Psoas muscle (tissue), 8 donors: ENCODE measurements at places on chromosomes 1 and 21. TPM values are rescaled to one million over a fixed set of nuclear protein-coding genes. Genes with fewer than 3 reads are reported as not detected.

GRCh38 chr1:234398849-234399381, 25.7 kb downstream of the COA6 start:
- no peak for DNase-seq

DNA sequence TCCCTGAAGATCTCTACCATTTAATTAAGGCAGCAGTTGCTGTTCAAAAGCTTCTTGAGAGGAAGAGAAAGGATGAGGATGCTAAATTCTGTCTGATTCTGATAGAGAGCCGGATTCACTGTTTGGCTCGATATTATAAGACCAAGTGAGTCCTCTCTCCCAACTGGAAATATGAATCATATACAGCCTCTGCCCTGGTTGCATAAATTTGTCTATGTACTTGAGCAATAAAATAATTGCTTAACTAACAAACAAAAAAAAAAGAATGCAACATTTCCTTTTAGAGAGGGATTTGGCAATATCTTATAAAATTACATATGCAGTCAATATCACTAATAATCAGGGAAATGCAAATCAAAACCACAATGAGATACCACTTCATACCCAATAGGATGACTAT, 26.8 kb downstream of the ALDH9A1 start:
- no peak for DNase-seq

GRCh38 chr1:89616844-89617627, 15.9 kb upstream of the LRRC8C start:
- DNase-seq, result no peak

GRCh38 chr1:48002142-48002541, 5.0 kb upstream of the TRABD2B start:
- DNase-seq, result no peak

DNA sequence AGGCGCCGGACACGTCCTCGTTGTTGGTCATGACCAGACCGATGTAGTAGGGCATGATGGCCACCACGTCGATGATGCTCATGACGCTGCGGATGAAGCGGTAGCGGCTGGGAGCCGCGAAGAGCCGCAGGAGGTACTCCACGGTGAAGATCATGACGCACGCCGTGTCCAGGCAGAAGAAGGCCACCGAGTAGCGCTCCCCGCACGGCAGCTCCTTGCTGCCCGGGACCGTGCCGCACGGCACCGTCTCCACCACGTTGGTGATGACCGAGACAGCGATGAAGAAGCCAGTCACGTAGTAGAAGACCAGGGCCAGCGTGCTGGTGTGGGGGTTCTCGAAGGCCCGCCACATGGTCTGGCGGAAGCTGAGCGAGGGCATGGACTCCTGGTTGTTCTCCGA, 7.6 kb downstream of the KCND3 start:
- no peak for DNase-seq

- DNase-seq, result no peak
Observed at GRCh38 chr1:226976276-226976977, 36.3 kb downstream of the COQ8A start.

Gene CD1B
- polyA plus RNA-seq, result not detected
